ENCODE measurements at places on chromosomes 2 and 18.

GRCh38 chr2:3302751-3303582 is 74.7 kb downstream of the EIPR1 start:
- no peak for DNase-seq

GRCh38 chr2:217086038-217086522 is 226.2 kb upstream of the TNP1 start:
- peak; percentile 90 for DNase-seq

DNA sequence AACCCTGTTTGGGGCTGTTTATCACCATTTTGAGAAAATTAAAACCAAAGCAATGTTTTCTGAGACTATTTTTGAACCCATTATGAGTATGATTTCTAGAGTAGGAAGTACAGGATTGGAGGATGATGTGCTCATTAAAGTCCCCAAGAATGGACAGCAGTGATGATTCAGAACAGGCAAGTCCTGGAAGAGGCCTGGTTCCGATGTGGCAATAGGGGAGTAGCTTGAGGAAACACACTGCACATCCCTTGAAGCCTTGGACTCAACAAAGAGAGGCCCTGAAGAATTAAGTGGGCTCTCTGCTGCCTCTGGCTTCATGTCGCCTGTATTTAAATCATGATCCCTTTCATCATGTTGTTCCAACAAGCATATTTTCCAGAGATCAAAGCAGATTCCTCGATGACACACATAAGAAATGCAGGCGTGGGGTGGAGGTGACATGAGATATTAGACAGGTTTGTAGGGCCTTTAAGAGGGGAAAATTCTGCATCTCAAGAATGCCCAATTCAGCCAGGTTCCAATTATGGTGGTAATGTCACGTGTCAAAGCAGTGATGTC is 242.2 kb downstream of the FHOD3 start:
- no peak for DNase-seq

DNA sequence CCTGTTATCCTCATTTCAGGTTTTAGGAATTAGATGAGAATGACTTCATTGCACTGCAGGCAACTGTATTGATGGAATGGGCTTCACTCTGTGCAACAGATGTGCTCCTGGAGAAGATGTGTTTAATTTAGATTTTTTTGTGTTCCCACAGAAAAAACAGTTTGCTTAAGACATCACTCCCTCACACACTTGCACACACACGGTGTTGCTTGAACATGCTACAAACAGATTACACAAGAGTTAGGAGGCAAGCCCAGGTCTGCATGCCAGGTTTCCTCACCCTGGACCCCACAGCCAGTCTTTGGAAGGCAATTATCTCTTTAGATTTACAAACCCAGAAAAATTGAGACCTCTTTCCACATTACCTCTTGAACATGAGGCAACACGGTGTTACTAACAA is 93.7 kb upstream of the KLHL29 start:
- DNase-seq = no peak

GRCh38 chr2:235746257-235746934 is 252.6 kb downstream of the AGAP1 start:
- peak; percentile 81 for DNase-seq

All from RPMI7951 (cell line).